ENCODE measurements at places on chromosomes 2 and 18.

GRCh38 chr18:71471963-71472725 is 1072.0 kb downstream of the CBLN2 start:
- no peak for DNase-seq

GRCh38 chr2:58826795-58827194 is 585.7 kb upstream of the FANCL start:
- no peak for DNase-seq

DNA sequence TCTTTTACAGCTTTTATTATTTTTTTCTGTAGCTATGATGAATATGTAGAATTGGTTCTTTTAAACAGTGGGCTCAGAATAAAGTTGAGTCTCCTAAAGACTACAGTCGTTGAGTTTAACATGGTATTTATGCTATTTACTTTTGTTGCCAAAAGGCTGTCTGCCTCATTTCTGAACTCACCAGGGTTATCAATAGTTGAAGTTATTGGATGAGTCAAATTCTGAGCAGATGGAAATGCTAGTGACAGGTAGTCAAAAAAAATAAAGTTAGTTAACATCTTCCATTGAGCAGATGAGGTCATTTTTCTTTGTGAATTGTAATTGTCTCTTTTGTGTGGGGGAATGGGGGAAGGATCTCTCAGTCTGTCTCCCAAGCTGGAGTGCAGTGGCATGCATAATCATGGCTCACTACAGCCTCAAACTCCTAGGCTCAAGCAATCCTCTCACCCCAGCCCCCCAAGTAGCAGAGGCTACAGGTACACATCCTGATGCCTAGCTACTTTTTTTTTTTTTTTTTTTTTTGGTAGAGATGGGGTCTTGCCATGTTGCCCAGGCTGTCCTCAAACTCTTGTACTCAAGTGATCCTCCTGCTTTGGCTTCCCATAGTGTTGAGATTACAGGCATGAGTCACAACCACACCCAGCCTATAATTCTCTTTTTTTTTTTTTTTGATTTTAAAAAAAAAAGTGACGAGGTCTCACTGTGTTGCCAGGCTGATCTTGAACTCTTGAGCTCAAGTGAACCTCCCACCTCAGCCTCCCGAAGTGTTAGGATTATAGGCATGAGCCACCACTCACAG is 8.9 kb downstream of the PAPOLG start:
- no peak for DNase-seq

DNA sequence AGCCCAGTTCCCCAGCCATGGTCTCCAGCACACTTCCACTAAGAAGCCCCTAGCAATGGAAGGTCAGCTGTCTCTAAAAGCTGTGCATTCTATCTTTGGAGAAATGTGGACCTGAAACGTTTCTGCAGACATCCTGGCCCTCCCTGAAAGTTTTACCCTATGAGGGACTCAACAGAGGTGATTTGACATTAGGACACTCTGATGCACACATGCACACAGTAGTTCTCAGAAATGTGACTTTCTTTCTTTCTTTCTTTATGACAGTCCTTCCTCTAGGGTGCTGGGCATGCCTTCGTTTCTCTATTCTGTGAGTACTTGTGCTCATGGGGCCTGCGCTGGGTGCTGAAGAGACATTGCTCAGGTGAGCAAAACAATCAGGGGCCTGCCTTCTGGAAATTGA is 857.3 kb downstream of the RNF144A start:
- no peak for DNase-seq

- no peak for DNase-seq
These were observed 482.7 kb downstream of the RIT2 start for GRCh38 chr18:42632801-42633200.

GRCh38 chr18:43279015-43279744 is 1.9 kb upstream of the SYT4 start:
- DNase-seq: no peak

DNA sequence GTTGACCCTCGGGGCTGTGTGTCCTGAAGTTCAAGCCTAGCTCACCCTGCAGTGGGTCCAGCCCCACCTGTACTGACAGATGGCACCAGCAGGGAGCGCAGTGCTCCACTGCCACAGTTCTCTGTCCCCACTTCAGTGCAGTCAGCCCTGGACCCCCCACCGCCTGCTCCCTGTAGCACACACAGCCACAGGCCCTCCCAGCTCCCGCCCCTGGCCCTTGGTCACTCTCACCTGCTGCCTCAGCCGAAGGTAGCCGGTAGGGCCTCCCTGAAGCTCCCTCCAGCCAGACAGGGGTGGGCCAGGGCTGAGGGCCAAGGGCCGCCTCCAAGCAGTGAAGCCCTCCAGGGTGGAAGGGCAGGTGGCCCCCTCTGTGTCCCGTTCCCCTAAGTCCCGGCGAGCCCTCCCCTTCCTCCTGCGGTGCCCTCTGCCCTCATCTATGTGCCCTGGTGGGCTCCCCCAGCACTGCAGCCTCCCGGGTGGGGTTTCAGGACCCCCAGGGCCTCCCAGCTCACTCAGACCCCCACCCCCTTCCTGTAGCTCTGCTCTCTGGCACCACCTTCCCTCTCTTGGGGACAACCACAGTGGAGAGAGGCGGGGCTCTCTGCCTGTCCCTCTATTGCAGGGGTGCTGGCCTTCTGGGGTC is 10.8 kb upstream of the ALPP start:
- DNase-seq: no peak

- DNase-seq: no peak
These were observed 6.2 kb downstream of the ASTL start for GRCh38 chr2:96131813-96132745.

DNA sequence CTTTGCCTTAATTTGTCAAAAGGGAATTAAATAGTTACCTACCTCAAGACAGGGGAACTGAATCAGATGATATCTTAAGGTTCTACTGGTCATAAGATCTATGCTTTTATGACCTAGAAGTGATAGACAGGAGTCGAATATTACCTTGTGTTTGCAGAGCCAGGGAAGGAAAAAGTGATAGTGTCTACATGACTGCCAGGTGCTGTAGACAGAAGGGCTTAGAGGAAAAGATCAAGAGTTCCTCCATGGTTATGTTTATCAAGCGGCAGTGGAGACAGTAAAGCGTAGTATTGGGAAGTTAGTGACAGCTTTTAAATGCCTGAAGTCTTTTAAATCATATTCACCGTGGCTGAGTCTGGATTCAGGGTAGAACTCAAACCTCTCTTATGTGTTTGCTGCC is 11.9 kb downstream of the CRIM1 start:
- no peak for DNase-seq

GRCh38 chr2:121089166-121089510 is 195.9 kb downstream of the TFCP2L1 start:
- no peak for DNase-seq

- no peak for DNase-seq
These were observed 44.4 kb downstream of the EXOC6B start for GRCh38 chr2:72781480-72781879.
